ENCODE measurements at places on chromosomes 12 and 14.

DNA sequence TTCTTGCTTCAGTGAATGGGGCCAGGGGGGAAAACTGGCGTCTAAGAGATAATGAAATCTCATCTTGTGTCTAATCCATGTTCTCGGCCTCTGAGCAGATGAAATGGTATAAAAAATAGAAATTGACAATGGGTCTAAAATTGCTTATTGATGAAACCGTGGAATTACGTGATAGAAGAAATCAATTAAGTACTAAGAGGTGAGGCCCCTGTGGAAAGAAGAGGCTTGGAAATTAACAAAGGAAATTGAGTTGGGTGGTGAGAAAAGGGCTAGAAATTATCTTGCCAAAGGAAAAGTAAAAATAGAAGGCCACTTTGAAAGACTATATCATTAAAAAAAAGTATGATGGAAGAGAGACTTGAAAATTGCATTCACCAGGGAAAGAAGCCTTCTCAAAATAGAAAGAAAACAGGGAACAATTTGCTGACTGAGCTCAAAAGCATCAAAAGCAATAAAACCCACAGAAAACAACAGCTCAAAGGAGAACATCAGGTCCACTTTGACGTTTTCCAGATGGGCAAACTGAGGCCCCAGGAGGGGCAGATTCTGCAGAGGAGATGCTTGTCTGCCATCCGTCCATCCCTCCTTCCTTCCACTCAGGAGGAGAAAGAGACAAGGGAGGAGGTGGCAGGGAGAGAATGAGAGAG lies 226.1 kb upstream of the RTL1 start:
- DNase-seq = no peak

- no peak for DNase-seq
Measured at GRCh38 chr12:66403746-66404145, 101.5 kb downstream of the HELB start.

- no peak for DNase-seq
Measured at GRCh38 chr12:12202747-12203146, 64.1 kb downstream of the LRP6 start.

GRCh38 chr14:89912667-89913211 lies 41.8 kb downstream of the EFCAB11 start:
- no peak for DNase-seq

DNA sequence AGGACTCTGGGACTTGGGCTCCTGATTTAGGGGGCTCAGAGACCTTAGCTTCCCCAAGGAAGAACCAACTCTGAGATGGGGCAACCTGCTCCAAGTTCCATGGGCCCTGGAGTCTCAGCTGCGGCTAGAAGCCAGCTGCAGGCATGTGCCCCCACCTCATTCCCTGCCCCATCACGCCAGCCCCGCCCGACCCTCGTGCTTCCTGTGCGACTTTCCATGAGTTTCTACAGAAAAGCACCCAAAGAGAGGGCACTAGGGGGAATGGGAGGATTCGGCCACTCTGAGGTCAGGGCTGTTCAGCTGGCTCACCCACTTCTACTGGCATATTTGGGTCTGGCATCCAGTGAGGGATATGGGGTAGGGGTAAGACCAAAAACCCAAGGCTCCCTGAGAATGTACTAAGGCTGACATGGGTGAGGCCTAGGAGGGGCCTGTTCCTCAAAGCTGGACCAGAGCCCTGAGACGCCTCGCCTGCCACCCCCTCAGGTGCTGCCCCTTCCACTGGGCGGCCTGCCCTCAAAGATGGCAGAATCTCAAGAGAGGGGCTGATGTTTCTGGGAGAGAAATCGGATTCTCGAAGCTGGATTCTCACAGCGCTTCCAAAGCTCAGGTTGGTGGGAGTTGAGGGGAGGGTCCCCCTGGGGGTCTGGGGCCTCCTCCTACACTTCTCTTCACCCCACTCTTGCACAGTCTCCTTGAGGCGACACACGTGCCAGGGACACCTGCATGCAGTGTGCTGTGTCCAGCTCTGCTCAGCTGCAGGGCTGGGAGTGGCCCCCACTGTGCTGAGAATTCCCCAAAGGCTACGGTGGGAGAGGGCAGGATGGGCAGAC lies 22.1 kb downstream of the FAIM2 start:
- no peak for DNase-seq

- DNase-seq = no peak
Measured at GRCh38 chr12:5043589-5044419, at the start of gene KCNA5. TSS of gene KCNA5 (plus strand) at chr12:5043879. CDS start at chr12:5044148, 269 bp downstream.

GRCh38 chr12:64835901-64836300 lies 11.5 kb downstream of the TBC1D30 start:
- no peak for DNase-seq

- DNase-seq = no peak
Measured at GRCh38 chr14:72752034-72752412, 141.9 kb downstream of the DPF3 start.

DNA sequence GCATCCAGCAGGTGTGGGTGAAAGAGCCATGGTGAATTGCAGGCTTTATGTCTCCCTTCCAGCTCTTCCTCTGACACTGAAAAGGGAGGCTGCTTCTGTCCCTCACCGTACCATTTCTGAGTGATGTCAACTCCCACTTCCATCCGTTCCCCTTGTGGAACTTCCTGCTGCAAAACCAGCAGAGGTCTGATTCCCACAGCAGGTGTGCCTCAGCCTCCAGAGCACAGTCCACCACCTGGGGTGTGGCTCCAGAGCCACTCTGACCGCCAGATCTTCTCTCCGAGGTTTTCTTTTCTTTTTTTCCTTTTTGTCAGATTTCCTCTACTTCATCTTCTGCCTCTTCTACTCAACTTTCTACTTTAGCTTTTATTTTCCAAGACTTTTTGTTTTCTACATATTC lies 62.7 kb downstream of the CDC42BPB start:
- DNase-seq = no peak

GRCh38 chr14:61752626-61753025 lies 9.6 kb upstream of the SNAPC1 start:
- DNase-seq = no peak

DNA sequence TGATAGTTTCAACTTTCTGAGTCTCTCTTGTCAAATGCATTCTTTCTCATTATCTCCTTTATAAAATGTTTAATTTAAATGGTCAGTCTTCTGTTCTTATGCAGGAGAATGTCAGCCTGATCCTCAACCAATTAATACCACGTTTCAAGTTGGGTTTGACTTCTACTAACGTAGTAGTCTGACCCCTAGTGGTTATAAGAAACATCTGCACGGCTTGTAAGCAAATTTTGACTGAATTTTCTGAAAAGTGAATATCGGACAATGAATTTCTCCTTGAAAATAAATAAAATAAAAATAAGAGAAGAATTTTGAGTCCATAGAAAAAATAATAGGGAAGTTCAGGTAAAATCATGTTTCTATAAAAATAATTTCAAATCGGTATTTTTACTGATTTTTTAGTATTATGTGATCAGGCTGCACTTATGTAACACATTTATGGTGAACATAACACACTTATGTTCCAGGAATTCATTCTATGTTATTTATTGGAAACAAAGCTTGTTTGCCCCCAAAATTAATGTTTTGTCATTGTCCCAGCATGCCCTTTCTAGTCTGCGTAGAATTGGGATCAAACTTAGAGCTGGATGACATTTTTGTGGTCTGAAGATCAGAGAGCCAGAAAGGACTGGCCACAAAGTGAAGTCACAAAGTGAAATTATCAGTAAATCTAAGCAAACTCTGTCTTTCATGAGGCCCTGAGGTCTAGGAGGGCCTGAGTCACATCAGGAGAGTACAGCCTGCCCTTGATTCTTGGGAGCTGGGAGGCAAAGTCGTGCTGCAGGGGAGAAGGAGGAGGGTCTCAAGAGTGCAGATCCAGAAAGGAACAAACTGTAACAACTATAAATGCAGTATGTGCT lies 101.2 kb upstream of the STXBP6 start:
- no peak for DNase-seq

- DNase-seq = no peak
Measured at GRCh38 chr14:75875958-75876357, 105.8 kb downstream of the TGFB3 start.
